ENCODE measurements at places on chromosomes 3 and 15. TPM values are rescaled to one million over a fixed set of nuclear protein-coding genes. Genes with fewer than 3 reads are reported as not detected.

DNA sequence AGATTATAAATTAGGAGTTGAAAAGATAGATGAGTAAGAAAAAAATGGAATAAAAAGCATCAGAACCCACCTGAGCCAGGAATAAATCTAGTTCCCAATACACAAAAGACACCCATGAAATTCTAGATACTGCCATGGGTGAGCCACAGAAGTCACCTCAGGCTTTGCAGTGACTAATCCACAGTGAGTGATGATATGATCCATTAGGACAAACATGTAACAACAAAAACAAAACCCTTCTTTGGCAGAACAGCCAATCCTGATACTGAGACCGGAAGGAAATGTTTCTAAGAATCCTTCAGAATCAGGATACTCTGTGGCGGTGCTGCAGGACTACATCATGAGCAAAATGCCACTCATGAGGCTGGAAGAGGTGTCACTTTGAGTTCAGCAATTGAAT, 15.0 kb upstream of the MINDY4B start:
- DNase-seq, result no peak

GRCh38 chr3:179027326-179027900, 44.2 kb downstream of the ZMAT3 start:
- DNase-seq, result peak; percentile 73

CCR8 gene
- not detected for total RNA-seq

DNA sequence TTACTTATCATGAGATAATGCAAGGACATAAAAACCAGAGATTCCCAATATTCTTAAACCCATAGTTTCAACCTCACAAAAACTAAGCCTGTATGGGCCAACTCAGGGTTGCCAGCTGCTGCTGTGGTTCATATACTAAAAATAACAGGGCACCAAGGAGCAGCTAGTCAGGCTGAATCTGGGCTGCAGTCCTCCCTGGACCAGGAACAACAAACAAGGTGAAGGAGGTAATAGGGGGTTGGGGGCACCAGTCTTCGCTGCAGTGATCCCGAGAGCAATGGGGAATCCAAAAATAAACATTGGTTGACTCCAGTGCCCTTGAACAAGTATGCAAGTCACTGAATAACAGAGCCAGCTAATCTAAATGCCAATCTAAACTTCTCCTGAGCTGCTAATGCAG, 108.9 kb downstream of the MECOM start:
- DNase-seq, result no peak
